Activated T-cell treated with anti-CD3 and anti-CD28 coated beads for 1 hour (primary cell): ENCODE measurements at places on chromosomes 11 and 22.

GRCh38 chr11:15615398-15616096 is 500.8 kb downstream of the INSC start:
- no peak for DNase-seq

- DNase-seq: no peak
Observed at GRCh38 chr11:61474013-61474643, 34.4 kb upstream of the LRRC10B start.

GRCh38 chr11:123681030-123681429 is 26.6 kb upstream of the SCN3B start:
- DNase-seq: no peak

GRCh38 chr22:49566141-49566541 is 261.5 kb downstream of the BRD1 start:
- no peak for DNase-seq

GRCh38 chr11:117881217-117881616 is 4.8 kb upstream of the FXYD6 start:
- no peak for DNase-seq

- DNase-seq: no peak
Observed at GRCh38 chr11:93986716-93987115, 34.4 kb upstream of the HEPHL1 start.

GRCh38 chr11:45848654-45849081 is 1.4 kb downstream of the CRY2 start:
- DNase-seq: no peak

DNA sequence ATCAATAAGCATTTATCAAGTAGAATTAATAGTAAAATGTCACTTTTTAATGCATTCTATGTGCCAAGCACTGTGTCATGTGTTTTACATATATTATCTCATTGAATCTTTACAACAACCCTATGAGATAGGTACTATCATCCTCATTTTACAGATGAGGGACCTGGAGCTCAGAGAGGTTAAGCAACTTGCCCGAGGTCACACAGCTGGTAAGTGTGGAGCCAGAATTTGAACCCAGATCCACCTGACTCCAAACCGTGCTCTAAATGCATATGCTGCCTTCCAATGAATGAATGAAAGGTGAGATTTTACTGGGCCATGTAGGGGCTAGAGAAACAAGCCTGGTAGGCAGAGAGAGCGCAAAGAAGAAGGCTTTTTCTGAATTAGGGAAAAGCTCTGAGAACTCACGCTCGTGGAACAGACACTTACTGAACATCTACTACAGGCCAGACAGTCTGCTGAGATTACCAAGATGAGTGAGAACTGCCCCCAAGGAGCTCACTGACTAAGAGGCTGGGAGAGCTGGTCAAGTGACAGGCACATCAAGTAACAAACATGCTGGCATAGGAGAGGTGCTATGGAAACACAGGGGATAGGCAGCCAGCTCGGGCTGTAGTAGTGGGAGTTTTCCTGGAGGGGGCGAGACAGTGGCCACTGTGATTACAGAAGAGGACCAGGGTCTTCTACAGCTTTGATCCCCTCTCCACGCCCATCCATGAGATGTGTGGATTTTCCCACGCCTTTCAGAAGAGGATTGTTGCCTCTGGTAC is 4.4 kb downstream of the ABCG4 start:
- no peak for DNase-seq

DNA sequence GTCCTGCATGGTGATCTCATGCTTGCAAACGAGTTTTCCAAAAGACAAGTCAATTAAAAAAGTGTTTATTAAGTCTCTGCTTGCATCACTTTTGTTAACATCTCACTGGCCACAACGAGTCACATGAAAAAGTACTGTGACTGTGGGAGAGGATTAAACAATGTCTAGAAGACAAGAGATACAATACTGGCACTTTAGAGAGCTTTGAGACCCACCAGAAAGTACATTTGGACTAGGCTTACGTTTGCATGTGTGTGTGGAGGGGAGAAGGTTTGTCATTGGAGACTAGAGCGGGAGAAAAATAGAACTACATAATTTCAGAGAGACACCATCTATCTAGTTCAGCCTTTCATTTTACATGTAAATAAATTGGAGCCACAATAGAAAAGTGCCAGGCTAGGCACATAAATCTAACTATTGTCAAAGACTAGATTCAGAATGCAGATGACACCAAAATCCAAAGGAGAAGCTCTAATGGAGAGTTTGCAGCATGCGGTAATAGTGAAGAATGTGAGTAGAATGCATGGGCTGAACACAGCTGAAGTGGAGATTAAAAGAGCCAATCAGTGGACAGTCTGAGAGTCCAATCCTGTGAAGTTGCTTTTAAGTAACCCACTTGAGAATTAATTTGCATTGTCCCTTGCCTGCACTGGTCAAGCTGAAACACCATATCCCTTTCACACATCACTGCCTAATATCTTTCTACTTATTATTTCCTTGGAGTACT is 977.4 kb upstream of the FAT3 start:
- no peak for DNase-seq

GRCh38 chr11:78424334-78425270 is 7.0 kb upstream of the GAB2 start:
- no peak for DNase-seq

DNA sequence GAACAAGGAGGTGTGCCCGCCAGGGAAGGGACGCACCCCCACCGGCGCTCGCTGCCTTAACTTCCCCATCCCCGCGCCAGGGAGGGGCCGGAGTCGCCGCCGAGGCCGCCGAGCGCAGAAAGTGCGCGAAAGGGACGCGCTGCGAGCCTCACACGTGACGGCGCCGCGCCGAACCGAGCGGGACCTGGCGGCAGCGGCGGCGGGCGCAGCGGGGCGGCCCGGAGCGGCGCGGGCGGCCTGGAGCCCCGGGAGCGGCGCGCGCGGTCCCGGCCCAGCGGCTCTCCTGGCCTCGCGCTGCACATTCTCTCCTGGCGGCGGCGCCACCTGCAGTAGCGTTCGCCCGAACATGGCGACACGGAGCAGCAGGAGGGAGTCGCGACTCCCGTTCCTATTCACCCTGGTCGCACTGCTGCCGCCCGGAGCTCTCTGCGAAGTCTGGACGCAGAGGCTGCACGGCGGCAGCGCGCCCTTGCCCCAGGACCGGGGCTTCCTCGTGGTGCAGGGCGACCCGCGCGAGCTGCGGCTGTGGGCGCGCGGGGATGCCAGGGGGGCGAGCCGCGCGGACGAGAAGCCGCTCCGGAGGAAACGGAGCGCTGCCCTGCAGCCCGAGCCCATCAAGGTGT is at the start of gene SORL1:
TSS of gene SORL1 (plus strand) at position 329 of the 623 bp plus-strand sequence. CDS start at position 347, 18 bp downstream.
- DNase-seq: peak; percentile 63

DNA sequence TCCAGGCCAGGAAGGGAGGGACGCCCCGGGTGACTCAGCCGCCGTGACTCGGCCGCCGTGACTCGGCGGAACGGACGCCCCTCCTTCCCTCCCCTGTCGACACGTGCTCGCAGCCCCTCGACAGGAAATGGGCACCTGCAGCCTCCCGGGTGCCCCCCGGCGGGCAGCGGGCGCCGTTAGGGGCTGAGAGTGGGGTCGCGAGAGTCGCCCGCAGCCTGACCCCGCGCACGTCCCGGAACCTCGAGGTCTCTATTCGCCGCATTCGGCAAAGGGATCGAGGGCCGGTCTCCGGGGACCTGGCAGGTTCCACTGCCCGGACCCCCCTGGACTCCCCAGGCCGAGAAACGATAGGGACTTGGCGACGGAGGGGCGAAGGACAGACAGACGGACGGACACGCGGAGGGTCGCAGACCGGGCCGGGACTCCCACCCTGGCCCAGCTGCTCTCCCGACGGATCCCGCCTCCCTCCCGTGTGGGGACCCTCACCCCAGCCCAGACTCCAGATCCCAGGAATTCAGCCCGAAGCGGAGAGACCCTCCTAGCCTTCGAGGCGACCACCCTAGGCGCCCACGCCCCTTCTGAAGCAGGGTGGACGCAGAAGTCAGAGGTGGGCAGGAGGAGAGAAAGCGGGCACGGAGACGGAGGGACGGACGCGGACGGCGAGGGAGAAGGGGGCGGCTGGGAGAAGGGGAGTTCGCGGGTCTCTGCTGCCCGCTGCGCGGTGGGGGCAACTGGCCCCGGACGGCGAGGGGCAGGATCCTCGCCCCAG is 648 bp downstream of the FOSL1 start:
- no peak for DNase-seq

- DNase-seq: no peak
Observed at GRCh38 chr11:6360183-6360582, 30.1 kb upstream of the SMPD1 start.

GRCh38 chr11:61509043-61510029 is 787 bp downstream of the LRRC10B start:
- peak; percentile 14 for DNase-seq

DNA sequence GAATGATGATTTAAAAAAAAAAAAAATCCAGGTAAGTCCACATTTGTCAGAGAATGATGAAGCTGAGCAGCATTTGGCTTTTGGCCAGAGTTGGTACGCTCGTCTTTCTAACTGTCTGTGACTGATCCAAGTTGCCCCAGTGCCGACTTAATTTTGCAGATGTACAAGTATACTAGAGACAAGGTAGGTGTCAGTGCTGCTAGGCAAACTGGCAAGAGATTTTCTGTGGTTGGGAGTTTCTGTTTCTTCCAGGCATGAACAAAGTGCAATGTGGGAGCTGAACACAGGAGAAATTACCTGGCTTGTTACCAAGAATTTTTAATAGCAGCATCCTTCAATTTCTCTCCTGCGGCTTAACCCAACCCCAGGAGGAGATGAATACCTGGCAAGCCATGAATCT is 307.7 kb downstream of the BUD13 start:
- DNase-seq: no peak

- DNase-seq: no peak
Observed at GRCh38 chr11:112961146-112961668, at the start of gene NCAM1. Gene NCAM1, plus strand, starts transcription at chr11:112961420.

DNA sequence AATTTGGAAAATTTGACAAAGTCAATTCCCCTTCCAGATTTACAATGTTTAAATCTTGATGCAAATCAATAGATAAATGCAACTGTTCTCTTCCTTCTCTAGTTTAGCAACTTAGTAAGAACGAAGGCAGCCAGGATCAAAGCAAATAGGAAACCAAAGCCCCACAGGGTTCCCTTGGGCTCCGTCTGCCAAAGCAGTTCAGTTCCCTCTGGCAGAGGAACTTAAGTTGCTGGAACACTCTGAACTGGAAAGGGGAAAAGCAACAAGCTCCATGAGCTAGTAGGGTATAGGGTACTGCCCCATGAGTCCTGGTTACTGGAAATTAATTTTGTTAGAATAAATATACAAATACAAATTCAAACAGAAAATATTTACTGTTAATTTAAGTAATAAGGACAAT is 91.3 kb downstream of the RELT start:
- no peak for DNase-seq

- DNase-seq: no peak
Observed at GRCh38 chr22:42307806-42308563, 37.5 kb upstream of the TCF20 start.

DNA sequence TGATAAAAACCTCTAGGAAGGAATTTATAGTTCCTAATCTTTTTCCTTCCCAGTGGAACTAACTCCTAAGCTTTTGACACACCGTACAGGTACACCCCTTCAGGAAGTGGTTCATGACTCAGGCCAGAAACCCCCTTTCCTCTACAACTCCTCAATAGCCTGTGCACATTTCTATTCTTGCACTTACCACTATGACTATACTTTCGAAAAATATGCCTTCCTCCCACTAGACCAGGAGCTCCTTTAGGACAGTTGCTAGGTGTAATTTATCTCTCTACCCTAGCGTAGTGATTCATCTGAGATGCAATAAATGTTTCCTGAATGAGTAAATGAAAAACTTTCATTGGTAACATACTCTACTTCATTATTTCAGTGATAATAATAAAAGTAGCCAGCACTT is 14.5 kb downstream of the MAP6 start:
- no peak for DNase-seq

DNA sequence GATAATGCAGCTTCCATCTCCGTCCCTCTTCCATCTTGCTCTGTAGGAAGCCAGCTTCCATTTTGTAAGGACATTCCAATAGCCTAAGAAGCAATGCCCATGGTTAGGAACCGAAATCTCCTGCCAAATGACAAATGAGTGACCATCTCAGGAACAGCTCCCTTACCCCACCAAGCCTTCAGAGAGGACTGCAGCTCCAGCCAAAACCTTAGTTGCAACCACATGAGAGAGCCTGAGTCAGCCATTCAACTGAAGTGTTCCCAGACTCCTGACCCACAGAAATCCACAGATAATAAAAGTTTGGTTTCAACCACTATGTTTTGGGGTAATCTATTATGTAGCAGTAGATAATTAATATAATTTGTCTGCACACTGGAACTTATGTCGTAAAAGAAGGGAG is 51.7 kb upstream of the LDLRAD3 start:
- no peak for DNase-seq

GRCh38 chr22:47599753-47600152 is 837.3 kb downstream of the TBC1D22A start:
- no peak for DNase-seq

DNA sequence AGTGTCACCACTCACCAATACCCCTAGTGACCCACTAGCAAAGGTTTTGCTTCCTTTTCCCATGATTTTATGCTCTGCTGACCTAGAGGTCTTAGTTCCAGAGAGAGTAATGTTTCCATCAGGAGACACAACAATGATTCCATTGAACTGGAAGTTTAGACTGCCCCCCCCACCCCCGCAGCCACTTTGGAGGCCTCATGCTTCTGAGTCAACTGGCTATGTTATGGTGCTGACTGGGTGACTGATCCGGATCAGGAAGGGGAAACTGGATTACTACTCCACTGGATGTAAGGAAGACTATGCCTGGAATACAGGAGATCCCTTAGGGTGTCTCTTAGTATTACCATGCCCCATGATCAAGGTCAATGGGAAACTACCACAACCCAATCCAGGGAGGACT is 633.6 kb downstream of the OPCML start:
- DNase-seq: no peak

GRCh38 chr11:77801477-77801876 is 19.0 kb downstream of the RSF1 start:
- DNase-seq: no peak

DNA sequence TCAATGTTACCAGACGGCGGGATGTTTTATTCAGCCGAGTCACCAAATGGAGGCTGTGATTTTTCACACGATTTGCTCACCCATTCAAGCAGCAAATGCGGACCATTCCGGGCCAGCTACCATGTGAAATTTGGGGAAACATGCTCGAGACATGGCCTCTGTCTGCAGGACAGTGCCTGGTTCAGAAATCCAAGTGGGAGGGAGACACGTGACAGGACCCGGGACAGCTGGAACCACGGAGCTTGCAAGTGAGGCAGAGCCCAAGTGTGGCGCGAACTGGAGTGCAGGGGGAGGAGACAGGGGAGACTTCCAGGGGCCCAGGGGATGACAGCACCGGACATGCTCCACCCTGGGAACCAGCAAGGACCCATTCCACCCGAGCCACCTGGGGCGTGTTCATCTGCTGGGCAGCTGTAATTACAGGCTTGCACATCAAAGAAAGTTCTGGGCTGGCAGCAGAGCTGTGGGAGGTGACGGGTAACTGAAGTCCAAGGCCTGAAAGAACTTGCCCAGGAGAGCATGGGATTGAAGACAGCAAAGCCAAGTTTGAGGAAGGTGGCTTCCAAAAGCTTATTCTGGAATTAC is 16.5 kb downstream of the CERK start:
- DNase-seq: no peak

- no peak for DNase-seq
Observed at GRCh38 chr11:130786586-130786985, 129.7 kb downstream of the SNX19 start.

- DNase-seq: no peak
Observed at GRCh38 chr11:117458275-117459122, 130.8 kb downstream of the CEP164 start.

GRCh38 chr11:115699733-115700132 is 195.5 kb upstream of the CADM1 start:
- DNase-seq: no peak
